ENCODE measurements at places on chromosomes 3 and 15.
A peak's percentile ranks its signal among the peaks of the same experiment; 100 is the strongest.

DNA sequence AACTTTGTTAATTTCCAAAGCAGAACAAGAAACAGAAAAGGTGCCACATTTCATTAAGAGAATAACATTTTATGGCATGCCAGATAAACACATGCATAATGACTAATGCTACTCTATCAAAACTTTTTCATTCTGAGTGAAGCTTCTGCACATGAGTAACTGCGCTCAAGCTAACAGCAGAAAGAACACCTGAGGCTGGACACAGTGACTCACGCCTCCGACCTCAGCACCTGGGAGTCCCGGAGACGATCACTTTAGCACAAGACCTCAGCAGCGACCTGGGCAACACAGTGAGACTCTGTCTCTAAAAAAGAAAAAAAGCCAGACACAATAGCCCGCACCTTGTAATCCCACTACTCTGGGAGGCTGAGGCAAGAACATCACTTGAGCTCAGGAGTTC, 70.6 kb downstream of the ACAP2 start:
- DNase-seq, result no peak

DNA sequence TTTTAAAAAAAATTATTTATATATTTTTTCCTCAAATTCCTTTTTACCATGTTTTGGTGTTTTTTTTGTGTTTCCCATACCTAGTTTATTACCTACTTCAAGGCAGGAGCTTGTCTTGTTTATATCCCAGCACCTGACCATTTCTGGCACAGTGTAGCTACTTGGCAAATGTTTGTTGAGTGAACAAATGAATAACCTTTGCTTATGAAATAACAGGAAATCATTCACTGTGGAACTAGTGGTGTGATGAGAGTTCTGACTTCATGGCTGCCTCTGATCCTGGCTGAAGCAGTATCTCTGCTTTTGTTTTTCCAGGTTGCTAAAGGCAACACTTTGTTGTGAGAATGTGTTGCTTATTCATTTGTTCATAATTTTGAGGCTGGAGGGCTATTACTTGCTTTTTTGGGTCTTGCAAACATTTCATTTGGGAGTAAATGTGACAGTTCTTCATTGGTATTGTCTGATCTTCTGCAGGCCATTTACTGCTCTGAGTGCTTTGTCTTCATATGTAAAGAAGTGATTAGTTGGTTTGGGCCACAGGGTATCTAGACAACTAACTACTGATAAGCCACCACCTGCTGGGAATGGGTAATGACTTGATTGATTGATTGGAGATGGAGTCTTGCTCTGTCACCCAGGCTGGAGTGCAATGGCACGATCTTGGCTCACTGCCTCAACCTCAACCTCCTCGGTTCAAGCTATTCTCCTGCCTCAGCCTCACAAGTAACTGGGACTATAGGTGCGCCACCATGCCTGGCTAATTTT, 5.7 kb downstream of the RAD54L2 start:
- DNase-seq, result peak; percentile 11

DNA sequence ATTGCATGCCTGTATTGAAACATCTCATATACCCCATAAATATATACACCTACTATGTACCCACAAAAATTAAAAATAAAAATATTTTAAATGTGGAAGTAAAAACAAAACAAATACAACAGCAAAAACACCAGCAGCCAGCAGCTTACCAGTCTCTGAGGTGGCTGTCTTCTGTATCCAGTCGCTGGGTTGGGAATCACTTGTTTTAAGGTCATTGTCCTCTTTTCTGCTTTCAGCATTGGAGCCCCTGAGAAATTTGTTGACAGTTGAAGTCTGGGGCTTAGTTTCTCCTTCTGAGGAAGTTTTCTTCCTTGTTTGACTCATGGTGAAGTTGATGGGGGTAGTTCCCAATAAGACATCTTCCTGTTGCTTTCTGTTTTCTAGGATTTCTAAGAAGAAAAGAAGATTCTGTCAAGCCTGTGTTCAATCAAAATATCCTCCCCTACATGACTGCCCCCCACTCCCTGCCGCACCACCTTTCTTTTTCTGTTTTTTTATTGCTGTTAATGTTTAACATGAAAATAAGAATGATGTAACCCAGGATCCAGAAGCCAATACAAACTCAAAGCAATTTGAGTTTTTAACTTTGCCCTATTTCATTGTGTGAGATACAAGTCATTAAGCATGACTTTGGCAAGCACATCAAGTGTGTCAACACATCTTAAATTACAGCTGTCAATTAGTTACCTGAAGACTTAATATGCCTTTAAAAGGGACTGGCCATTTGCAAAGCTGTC, at the start of gene LRRC31:
Gene LRRC31 (minus strand): TSS at position 452 of the 737 bp plus-strand sequence. CDS start 128 bp downstream, at position 324.
- DNase-seq, result no peak

DNA sequence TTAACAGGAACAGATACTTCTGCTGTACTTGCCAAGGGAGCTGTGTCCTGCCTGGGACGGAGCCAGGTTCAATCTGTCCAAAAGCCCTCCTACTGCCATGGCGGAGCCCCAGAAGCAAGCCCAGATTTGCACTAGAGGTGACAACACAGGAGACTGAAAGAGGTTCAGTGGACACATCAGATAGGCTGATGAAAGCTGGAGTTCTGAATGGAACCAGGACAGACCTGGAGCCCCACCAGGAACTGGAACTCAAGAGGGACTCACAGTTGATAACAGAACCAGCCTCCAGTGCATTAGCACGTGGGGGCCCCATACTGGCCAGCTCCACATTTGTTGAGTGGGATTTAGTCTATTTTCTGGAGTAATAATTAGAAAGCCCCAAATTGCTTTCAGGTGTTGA, 315.5 kb downstream of the ARRDC4 start:
- DNase-seq, result no peak

GRCh38 chr3:175179055-175179454, 319.9 kb downstream of the NAALADL2 start:
- DNase-seq, result no peak

- no peak for DNase-seq
These were observed 39.0 kb downstream of the ESYT3 start for GRCh38 chr3:138473391-138473790.

DNA sequence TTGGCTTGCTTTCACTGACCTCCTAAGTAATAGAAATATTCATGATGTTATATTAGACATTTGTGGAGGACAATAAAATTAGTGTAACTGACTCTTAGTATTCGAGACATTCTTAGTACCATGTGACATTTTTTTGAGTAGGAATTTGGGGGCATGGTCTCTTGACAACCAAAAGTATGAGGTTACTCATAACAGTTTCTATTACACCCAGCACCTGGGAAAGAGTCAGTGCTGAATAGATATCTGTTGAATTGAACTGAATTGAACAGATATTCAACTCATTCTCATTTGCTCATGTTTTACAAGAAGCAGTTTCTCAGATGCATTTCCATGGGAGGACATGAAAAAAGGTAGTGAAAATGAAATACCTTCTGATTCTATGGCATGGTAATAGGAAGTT, 84.4 kb downstream of the CMSS1 start:
- DNase-seq, result no peak

GRCh38 chr15:62115847-62116246, 49.1 kb downstream of the C2CD4A start:
- no peak for DNase-seq
